ENCODE measurements at places on chromosomes 2 and 18.

GRCh38 chr2:215685238-215685990, 249.5 kb upstream of the FN1 start:
- DNase-seq, result no peak

- peak; percentile 7 for DNase-seq
These were observed 449 bp upstream of the ATRAID start for GRCh38 chr2:27211241-27211942.

GRCh38 chr2:172945510-172945850, 130.2 kb upstream of the MAP3K20 start:
- DNase-seq, result no peak

GRCh38 chr2:163467251-163467630, 268.6 kb downstream of the FIGN start:
- DNase-seq, result no peak

DNA sequence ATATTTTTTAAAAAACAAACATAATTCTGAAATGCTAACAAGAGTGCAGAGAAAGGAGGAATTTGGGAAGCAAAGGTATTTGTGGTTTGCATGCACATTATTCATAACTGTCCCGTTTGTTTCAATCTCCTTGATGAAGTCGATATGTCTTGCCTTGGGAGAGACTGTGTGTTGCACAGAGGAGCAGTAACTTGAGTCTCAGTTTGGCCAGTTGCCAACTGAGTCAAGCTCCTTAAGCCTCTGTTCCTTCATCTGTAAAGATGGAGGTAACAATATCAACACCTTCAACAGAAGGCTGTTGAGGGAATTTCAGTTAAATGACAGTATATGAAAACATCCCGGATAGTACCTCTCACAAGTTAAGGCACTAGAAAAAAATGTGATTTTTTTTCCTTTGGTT, 226.2 kb downstream of the ASXL3 start:
- no peak for DNase-seq

Data from activated CD4-positive, alpha-beta T cell treated with anti-CD3 and anti-CD28 coated beads, Interleukin-2, Interleukin-4, amounts not matched to agents 100 ng/mL and 50 ng/mL, durations not matched to agents 16 hours and 8 hours (primary cell).